ENCODE measurements at places on chromosomes 11 and 22. TPM values are rescaled to one million over a fixed set of nuclear protein-coding genes. Genes with fewer than 3 reads are reported as not detected.

GRCh38 chr11:86219311-86220193 lies 25.0 kb upstream of the EED start:
- peak overlapping the region; percentile 81 for H3K27ac ChIP-seq
- no peak for DNase-seq
- H3K27me3 ChIP-seq, result no peaks in the 10 kb centered on the region
- no peak overlapping the region for H3K4me3 ChIP-seq
- peaks cover 15% of the 10 kb centered on the region for H3K36me3 ChIP-seq

CHEK1 gene
- 123 TPM for total RNA-seq

DNA sequence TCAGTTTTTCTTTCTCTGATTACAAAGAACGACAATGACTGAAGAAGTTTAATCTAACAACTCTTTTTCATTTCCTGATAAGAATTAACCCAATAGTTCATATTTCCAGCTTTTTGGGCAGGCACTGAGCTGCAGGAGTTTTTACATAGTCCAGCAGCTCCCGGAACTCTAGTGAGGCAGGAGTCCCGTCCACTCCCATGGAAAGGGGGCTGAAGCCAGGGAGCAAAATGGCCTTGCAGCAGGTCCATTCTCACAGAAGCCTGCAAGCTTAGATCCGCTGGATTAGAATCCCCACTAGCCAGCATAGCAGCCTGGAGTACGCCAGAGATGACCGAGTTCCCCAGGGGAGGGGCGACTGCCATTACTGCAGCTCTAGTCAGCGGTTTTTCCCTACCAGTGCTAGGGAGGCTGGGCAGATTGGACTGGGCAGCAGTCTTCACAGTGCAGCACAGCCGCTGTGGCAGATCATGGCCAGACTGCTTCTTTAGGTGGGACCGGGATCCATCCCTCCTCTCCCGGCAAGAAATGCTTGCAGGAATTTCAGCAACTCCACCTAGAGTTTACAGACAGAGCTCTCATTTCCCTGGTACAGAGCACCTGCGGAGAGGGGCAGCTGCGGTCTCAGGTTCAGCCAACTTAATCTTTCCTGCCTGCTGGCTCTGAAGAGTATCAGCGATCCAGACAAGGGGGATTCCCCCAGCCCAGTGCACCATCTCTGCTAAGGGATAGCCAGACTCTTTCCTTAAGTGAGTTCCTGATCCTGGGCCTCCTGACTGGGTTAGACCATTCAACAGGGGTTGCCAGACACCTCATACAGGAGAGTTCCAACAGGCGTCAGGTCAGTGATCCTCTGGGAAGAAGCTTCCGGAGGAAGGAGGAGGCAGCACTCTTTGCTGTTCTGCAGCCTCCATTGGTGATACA lies 742 bp upstream of the CASP4 start:
- H3K36me3 ChIP-seq, result peaks cover 18% of the 10 kb centered on the region
- peaks cover 2% of the 10 kb centered on the region for H3K27me3 ChIP-seq
- H3K4me1 ChIP-seq, result peaks cover 50% of the 10 kb centered on the region
- peak overlapping the region; percentile 80 for H3K27ac ChIP-seq

ZDHHC24 gene
- total RNA-seq, result 15.6 TPM

DNA sequence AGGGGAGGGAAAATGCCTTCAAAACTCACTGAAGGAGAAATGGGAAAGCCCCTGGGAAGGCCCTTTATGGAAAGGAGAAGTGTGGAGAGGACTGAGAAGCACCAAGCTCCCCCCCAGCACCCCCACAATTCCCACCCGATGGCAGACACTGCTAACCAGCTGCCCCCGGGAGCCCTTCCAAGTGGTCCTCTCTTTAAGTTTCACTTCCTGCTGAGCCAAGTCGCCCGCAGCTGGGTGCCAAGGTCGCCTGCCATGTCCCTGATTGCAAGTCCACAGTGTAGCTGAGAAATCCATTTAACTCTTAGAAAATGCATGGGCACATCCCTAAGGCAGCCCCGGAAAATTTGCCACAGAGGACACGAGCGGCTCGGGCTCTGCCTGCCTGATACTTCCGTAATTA lies 68.2 kb downstream of the GALNT18 start:
- no peak overlapping the region for H3K4me3 ChIP-seq
- no peaks in the 10 kb centered on the region for H3K36me3 ChIP-seq
- no peaks in the 10 kb centered on the region for H3K27me3 ChIP-seq

TBX10 gene
- not detected for total RNA-seq

APOA5 gene
- not detected for total RNA-seq

TMEM258 gene
- 166 TPM for total RNA-seq

- no peak for DNase-seq
- H3K27me3 ChIP-seq, result peaks cover 65% of the 10 kb centered on the region
- H3K27ac ChIP-seq, result peak overlapping the region; percentile 40
- no peaks in the 10 kb centered on the region for H3K36me3 ChIP-seq
- no peak overlapping the region for H3K4me3 ChIP-seq
- H3K4me1 ChIP-seq, result no peaks in the 10 kb centered on the region
These were observed 859 bp upstream of the FGF19 start for GRCh38 chr11:69704508-69705253.
